ENCODE measurements at places on chromosomes 4 and X. TPM values are rescaled to one million over a fixed set of nuclear protein-coding genes. Genes with fewer than 3 reads are reported as not detected.

The NKRF gene
- 8.9 TPM for total RNA-seq

The OPRPN gene
- total RNA-seq: not detected

The HHIP gene
- 143 TPM for total RNA-seq

The BST1 gene
- 88.9 TPM for total RNA-seq

The EFHC2 gene
- total RNA-seq: 0.10 TPM

The LDB2 gene
- 57.1 TPM for total RNA-seq

The MAGEB10 gene
- total RNA-seq: not detected

The GYPB gene
- total RNA-seq: not detected

The MAP3K15 gene
- total RNA-seq: not detected

The IL15 gene
- total RNA-seq: 4.2 TPM

The PRRG3 gene
- total RNA-seq: not detected

The ANOS1 gene
- total RNA-seq: 3.3 TPM

The NEXMIF gene
- total RNA-seq: under 0.01 TPM

The NKX3-2 gene
- total RNA-seq: not detected

The DKK2 gene
- total RNA-seq: 0.06 TPM

The REPS2 gene
- 2.8 TPM for total RNA-seq

The DIPK2B gene
- total RNA-seq: 266 TPM

The TLL1 gene
- 10.8 TPM for total RNA-seq

The TRPC3 gene
- total RNA-seq: not detected

The ADRA2C gene
- total RNA-seq: 0.93 TPM

The RASL11B gene
- total RNA-seq: 0.58 TPM

The CENPVL2 gene
- total RNA-seq: not detected

The CYTL1 gene
- total RNA-seq: 154 TPM

The TBX22 gene
- total RNA-seq: not detected

The MAGED4B gene
- total RNA-seq: 75.3 TPM

The ARHGAP4 gene
- 24.2 TPM for total RNA-seq

The LIMCH1 gene
- total RNA-seq: 39.6 TPM

The NSG1 gene
- 4.1 TPM for total RNA-seq

The NAT8L gene
- total RNA-seq: not detected

The GPRASP1 gene
- 0.58 TPM for total RNA-seq

The TMEM185A gene
- 19.1 TPM for total RNA-seq

The ARMCX2 gene
- total RNA-seq: 56.6 TPM

The PLAC1 gene
- 0.15 TPM for total RNA-seq

The DSPP gene
- total RNA-seq: not detected

The WDR1 gene
- total RNA-seq: 382 TPM

The CD40LG gene
- not detected for total RNA-seq

The ASB9 gene
- total RNA-seq: 10.6 TPM

The ETFDH gene
- total RNA-seq: 20.0 TPM

The IL2 gene
- total RNA-seq: not detected

The PRR32 gene
- not detected for total RNA-seq

The TREX2 gene
- 1.4 TPM for total RNA-seq

The TAF7L gene
- total RNA-seq: 1.7 TPM

The P2RY8 gene
- total RNA-seq: 0.23 TPM

The GAB3 gene
- 8.0 TPM for total RNA-seq

The PDGFRA gene
- total RNA-seq: 3.2 TPM

The ITM2A gene
- 159 TPM for total RNA-seq

The MMRN1 gene
- total RNA-seq: 28.7 TPM

The ITGB1BP2 gene
- total RNA-seq: 2.1 TPM

The CPLX1 gene
- total RNA-seq: 0.29 TPM

Measured in glomerular endothelial cell (primary cell).